ENCODE measurements at places on chromosomes 5 and 9. TPM values are rescaled to one million over a fixed set of nuclear protein-coding genes. Genes with fewer than 3 reads are reported as not detected.

GRCh38 chr5:33474004-33474403, 33.2 kb downstream of the TARS1 start:
- DNase-seq: no peak

DNA sequence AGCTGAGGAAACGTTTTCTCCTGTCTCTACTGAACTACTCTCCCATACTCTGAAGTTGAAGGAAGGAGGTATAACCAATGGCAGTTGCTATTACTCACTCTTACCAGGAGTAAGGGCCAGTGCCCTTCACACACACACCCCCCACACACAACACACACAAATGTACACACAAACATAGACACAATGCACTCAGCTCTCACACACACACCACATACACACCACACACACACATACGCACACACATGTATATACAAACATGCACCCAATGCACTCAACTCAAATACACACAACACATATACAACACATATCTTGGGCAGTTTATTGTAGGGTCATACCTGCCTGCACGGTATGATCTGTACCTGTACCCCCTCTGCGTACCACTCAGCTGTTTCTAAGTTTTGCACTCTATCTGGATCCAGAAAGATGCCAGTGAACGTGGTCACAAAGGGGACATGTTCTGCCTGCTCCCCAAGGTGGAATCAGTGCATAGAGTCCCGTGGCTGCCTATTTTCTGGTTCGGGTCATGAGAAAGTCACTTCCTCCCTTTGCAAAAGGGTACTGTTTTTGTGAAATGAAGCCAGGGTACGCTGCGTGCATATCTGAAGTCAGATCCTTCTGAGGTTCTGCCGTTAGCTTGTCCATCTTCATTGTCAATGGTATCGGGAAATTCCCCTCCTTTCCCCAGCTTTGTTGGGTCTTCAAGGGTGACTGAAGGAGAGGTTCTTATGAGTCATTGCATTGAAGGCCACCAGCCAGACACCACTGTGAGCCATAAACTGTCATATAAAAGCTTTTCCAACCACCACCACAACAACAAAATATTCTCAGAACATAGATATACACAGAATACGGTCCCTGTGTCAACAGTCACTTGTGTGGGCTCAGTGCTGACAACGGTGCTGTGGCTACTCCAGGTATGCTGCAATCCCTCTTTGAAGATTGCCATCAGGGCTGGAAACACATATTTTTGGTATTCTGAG, 131.9 kb downstream of the UGCG start:
- no peak for DNase-seq

DNA sequence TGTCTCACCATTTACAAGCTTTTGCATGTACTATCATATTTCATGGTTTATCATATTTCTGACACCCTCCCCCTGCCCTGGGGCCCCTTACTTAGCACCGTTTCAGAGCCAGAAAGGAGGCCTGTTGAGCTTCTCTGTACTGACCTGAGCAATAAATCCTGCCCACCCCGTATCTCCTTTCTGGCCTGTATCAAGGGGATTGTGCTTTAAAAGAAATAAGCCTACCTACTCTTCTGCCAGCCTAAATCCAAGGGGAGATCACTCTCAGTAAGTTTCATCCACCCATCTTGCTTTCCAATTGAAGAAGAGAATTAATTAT, 54.0 kb upstream of the FST start:
- no peak for DNase-seq

GRCh38 chr9:134377976-134378375, 51.7 kb downstream of the RXRA start:
- peak; percentile 89 for DNase-seq

DNA sequence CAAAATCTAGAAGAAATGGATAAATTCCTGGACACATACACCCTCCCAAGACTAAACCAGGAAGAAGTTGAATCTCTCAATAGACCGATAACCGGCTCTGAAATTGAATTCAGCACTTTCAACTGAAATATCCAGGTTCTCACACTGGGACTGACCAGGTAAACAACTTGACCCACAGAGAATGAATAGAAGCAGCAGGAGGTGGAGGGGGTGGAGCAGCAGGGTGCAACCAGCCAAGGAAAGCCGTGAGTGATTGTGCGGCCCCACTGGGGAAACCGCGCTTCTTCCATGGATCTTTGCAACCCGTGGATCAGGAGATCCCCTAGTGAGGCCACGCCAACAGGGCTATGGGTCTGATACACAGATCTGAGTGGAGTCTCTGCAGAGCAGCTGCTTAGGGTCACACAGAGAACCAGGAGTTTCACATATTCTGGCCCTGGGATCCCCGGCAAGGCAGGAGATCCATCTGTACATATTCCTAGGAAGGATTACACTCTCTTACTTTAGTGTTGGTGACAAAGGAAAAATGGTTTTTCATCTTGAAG, 181.5 kb downstream of the SLCO4C1 start:
- DNase-seq: no peak

- DNase-seq: no peak
Measured at GRCh38 chr9:96156171-96156974, 145.6 kb downstream of the HSD17B3 start.

GRCh38 chr5:156515121-156515520, 188.2 kb downstream of the SGCD start:
- DNase-seq: no peak

- DNase-seq: no peak
Measured at GRCh38 chr5:167861129-167861927, 430.1 kb upstream of the WWC1 start.

DNA sequence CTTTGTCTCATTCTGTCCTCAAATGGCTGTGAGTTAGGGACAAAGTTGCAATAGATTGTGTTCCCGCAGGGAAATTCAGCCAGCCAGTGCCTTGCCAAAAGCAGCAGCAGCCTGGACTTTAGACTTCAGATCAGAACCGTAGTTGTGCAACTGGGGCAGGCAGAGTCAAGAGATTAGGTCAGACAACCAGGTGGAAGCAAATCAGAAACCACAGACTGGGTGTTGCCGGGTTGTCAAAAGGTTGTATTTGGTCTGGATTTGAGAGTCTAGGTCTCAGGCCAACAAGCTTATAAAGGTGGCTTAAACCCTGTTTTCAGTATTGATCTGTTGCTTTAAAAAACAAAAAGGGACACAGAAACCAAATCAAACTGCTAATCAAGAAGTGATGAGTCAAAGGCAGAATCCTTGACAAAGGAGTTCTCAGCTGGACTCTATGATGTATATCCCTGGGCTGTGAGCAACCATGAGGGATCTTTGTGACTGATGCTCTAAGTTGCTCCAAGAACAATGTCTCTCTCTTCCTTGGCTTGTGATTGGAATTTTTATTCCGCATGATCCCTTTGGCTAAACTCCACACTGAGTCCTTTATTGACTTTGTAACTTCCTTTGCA, 20.9 kb downstream of the RFK start:
- no peak for DNase-seq

GRCh38 chr5:154241021-154241420, 50.5 kb downstream of the GALNT10 start:
- DNase-seq: no peak

DNA sequence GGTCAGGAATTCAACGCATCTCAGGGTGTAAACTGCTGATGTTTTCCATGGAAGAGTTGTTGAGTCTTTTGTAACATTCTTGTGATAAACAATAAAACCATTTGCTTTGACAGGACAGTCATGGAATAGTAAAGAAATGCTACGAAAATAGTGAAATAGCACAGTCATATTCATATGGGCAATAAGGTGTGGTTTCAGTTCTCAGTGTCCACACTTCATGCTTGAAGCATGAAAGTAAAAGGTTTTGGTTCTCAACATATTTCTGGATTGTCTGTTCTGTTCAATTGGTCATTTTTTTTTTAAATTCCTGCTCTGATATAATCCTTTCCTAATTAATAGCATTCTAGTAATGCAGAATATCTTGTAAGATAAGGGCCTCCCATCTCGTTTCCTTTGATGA, 467.6 kb upstream of the ZNF608 start:
- no peak for DNase-seq

DNA sequence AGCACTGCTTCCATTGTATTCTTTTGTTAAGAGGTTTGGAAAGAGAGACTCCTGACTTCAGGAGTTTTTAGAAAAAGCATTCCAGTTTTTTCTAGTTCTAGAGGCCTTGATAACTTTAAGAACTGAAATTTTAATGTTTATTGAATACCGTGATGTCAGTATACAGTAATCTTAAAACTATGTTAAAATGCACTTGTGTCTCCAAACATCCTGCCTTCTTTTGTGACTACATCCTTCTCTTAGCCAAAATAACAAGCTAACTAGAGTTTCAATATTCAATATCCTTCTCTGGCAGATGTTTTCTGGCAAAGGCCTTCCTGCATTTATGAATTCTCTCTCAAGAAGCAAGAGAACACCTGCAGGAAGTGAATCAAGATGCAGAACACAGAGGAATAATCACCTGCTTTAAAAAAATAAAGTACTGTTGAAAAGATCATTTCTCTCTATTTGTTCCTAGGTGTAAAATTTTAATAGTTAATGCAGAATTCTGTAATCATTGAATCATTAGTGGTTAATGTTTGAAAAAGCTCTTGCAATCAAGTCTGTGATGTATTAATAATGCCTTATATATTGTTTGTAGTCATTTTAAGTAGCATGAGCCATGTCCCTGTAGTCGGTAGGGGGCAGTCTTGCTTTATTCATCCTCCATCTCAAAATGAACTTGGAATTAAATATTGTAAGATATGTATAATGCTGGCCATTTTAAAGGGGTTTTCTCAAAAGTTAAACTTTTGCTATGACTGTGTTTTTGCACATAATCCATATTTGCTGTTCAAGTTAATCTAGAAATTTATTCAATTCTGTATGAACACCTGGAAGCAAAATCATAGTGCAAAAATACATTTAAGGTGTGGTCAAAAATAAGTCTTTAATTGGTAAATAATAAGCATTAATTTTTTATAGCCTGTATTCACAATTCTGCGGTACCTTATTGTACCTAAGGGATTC, 43.1 kb downstream of the NDFIP1 start:
- no peak for DNase-seq

DNA sequence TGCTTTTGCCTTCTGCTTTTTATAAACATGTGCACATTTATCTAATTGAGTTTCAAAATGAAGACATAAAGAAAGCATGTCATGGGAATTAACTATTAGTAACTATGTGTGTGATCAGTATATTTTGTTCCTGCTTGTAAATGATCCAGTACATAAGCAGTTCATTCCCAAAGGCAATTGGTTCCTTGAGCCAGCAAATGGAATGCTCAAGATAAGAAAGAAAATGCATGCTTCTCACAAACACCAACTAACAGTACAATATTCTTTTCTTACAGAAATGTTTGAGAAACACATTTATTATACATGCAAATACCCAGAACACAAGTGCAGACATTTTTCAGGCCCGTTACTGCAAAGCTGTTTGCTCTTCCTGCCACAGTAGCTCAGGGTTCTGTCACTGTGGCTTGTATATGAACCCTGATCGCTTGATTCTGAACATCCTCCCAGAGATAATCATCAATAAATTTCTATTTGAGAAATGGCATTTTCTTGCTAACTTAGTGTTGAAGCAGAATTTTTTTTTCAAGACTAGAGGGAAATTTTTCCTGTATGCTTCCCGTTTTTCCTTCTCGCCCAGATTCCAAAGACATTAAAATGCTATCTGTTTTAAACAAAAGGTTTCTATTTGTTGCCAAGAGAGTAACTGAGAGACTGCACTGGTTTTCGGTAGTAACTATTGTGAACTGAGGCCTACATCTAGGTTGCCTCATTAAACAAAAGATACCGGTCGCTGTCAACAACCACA, 1.9 kb downstream of the GNAQ start:
- DNase-seq: no peak

GRCh38 chr5:139210585-139210984, 12.4 kb upstream of the SIL1 start:
- no peak for DNase-seq

DNA sequence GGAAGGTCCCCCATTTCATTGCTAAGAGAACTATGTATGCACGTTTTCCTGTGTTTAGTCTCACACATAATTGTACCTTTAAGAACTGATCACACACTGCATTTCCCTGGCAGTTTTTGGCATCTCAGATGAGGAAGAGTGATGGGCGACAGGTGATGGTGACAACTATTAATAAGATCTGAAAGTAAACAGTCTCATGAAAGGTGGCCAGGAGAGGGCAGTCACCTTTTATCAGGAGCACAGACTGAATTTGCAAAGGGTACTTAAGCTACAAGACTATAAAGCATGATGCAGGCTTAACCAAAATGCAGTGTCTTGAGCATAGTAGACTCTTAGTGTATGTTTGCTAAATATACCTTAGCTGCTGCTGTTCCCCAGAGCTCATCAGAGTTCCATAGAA, 91.5 kb downstream of the GHR start:
- no peak for DNase-seq

DNA sequence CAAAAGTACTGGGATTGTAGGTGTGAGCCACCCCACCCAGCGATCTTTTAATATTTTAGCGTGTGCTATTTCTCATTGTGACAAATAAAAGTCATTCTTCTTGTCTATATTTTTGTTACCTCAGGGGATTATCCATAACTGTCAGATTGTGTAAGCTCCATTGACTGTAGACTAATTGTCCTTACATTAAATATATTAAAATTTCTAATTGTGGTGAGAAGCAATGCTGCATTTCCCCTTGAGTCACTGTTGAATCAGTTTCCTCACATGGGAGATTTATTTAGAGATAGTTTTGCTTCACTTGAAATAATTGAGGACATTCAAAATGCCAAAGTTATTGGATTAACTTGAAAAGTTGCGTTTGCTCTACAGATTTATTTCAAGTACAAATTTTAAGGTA, 782.4 kb upstream of the WWC1 start:
- DNase-seq: no peak

- no peak for DNase-seq
Measured at GRCh38 chr5:52692039-52692438, 95.7 kb upstream of the ITGA1 start.

DNA sequence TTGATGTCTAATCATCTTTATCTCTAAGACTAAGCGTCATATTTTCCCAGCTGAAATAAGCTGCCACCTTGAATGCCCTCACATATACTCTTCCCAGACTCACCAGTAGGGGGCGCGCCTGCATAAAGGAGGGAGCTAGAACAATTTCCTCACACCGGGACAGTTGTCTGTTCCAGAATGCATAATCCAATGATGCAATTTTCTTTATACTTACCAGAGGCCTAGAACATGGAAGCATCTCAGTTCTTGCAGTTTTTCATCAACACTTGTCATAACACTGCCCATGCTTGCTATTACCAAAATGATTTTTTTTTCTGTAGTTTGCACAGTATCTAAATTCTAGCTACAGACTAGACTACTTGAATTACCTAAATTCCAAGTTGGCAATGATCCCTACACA, 203.9 kb downstream of the FRMD3 start:
- DNase-seq: peak; percentile 95

- peak; percentile 22 for DNase-seq
Measured at GRCh38 chr9:127635201-127635735, 23.2 kb downstream of the STXBP1 start.

Gene HTR1A
- not detected for total RNA-seq

Gene PCDHB11
- total RNA-seq: 4.0 TPM

Gene HSD17B3
- not detected for total RNA-seq

Gene PAEP
- not detected for total RNA-seq

Gene PCAT7
- total RNA-seq: not detected

Gene ST8SIA4
- 5.6 TPM for total RNA-seq

Gene FAM221B
- total RNA-seq: not detected

Gene ORM2
- not detected for total RNA-seq

Gene IL3
- not detected for total RNA-seq

Gene OBP2B
- not detected for total RNA-seq

Gene DBN1
- total RNA-seq: 94.9 TPM

Gene ADRA1B
- total RNA-seq: 4.2 TPM

Measured in posterior vena cava (tissue), 2 donors.